Ovary (tissue), 10 donors: ENCODE measurements at places on chromosomes 4 and X.

DNA sequence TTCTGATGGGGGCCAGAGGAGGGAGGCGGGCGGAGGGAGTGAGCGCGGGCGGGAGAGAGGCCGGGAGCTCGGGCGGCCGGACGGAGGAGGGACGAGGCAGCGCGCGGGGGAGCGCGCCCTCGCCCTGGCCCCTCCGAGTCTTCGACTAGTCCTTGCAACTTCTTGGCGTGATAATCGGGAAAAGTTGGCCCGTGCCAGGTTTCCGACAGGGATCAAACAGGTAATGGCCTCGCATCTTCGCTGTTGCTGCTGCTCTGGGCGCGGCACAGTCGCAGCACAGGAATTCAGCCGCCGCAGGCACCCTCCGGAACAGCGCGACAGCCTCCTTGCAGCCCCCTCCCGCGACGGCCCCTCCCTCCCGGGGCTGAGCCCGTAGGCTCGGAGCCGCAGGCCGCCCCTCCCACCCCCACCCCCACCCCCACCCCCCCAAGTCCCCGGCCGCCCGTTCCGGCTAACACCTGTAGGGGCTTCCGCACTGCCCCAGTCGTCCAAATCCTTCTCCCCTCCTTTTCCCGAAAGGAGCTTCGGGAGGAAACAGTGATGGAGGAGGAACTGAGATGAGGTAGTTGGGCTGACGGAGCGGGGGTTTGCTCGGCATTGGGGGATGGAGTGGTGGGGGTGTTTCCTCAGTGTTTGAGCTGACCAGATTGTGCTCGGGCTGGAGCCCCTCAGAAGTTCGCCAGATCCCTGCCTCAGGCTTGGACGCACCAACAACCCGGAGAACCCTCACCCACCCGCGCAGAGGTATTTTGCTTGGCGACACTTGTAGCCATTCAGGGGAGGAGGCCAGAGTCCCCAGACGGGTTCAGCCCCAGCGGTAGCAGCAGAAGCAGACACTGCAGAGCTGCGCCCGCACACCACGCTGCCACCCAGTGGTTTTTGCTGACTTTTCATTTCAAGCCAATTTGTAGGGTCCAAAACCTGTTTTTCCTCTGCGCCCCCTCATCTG lies at the start of gene FGF13:
TSS of gene FGF13 (minus strand) at position 319 of the 949 bp plus-strand sequence. CDS start 714 bp downstream, outside the sequence.
- peak; percentile 25 for DNase-seq

- no peak for DNase-seq
Measured at GRCh38 chr4:41176340-41176739, 38.0 kb downstream of the APBB2 start.

- no peak for DNase-seq
Measured at GRCh38 chr4:179989975-179990374, 2253.2 kb upstream of the TENM3 start.

DNA sequence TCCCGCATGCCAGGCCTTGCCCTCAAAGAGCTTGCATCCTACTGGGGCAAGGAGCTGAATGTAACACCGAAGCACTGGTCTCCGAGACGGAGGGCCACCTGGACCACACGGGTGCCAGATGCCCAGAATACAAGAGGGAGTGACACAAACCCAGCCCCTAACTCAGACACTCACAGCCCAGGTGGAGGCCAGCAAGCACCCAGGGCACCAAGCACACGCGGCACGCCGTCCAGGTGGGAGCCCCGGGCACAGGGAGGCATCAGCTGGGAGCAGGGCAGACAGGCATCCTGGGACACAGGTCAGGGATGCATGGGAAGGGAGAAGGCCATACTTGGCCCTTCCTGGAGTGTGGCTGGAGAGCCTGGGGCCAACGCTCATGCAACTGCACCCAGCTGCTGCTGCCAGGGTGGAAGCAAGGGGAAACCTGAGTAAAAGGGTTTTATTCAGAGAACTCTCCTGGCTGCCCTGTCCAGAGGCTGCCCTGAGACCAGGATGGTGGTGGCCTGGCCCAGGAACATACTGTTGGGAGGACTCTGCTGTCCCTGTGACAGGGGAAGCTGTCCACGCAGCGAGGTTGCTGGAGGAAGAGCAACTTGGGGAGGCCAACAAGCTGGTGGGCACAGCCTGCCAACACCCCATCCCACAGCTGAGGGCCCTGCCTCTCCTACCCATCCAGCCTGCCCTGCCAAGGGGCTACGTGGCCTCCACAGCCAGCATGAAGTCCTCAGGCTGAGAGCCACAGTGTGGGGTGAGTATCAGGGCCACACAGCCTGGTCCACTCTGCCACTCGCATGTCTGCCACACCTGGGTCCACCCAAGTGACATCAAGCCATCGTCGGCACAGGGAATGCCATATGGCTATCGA lies 22.2 kb upstream of the PPP2R2C start:
- no peak for DNase-seq

- no peak for DNase-seq
Measured at GRCh38 chr4:151784706-151785105, 23.9 kb upstream of the GATB start.

- no peak for DNase-seq
Measured at GRCh38 chrX:67784712-67785111, 240.9 kb downstream of the AR start.

- no peak for DNase-seq
Measured at GRCh38 chr4:121199742-121200561, 35.8 kb upstream of the TNIP3 start.

- no peak for DNase-seq
Measured at GRCh38 chrX:40933132-40933705, 152.0 kb upstream of the USP9X start.

DNA sequence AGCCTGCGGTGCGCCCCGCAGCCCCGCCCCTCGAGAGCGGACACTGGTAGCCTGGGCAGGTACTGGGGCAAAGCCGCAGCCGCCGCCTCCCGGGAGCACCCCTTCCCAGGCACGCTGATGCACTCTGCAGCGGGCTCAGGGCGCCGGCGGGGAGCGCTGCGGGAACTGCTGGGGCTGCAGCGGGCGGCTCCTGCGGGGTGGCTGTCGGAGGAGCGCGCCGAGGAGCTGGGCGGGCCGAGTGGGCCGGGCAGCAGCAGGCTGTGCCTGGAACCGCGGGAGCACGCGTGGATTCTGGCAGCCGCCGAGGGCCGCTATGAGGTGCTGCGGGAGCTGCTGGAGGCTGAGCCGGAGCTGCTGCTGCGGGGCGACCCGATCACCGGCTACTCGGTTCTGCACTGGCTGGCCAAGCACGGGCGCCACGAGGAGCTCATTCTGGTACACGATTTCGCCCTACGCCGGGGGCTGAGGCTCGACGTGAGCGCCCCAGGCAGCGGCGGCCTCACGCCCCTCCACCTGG lies 401 bp downstream of the SOWAHD start:
- peak; percentile 51 for DNase-seq

GRCh38 chr4:2259541-2260343 lies 2.2 kb downstream of the MXD4 start:
- no peak for DNase-seq

- DNase-seq, result no peak
Measured at GRCh38 chr4:98659741-98660462, 1.5 kb upstream of the TSPAN5 start.

DNA sequence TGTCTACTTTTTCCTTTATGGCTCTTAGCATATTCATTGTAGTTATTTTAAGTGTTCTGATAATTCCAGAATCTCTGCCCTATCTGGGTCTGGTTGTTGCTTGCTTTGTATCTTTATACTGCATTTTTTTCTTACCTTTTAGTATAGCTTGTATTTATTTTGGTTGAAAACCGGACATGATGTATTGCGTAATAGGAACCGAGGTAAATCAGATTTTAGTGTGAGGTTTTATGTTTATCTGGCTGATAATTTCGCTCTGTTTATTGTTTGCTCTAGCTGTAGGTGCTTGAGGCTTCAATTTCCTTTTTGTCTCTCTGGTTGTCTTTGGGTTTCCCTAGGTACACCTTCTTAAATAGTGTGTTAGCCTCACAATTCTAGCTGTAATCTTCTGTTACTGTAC lies 263.8 kb upstream of the LCORL start:
- no peak for DNase-seq

GRCh38 chr4:158604369-158604768 lies 67.3 kb downstream of the C4orf46 start:
- DNase-seq, result no peak

GRCh38 chr4:154049457-154050181 lies 260.7 kb upstream of the SFRP2 start:
- no peak for DNase-seq

DNA sequence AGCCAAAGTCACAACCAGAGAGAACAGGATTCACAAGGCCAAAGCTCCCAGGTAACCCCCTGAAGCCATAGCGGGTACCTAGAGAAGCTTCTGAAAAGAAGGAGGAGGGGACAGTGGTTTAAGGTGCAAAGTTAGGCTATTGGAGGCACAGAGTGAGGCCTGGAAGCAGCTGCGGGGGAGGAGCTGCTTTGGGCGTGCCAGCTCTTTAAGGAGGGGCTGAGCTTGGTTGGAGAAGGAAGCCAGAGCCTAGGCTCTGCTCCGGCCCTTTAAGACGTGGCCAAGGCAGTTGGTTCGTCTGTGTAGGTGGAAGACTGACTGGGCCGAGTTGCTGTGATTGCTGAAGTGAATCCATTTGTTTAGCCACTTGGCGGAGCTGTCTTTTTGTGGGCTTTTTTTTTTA lies 1.5 kb downstream of the KLF8 start:
- DNase-seq, result peak; percentile 63

GRCh38 chr4:42278709-42279324 lies 118.5 kb upstream of the SHISA3 start:
- DNase-seq, result no peak

DNA sequence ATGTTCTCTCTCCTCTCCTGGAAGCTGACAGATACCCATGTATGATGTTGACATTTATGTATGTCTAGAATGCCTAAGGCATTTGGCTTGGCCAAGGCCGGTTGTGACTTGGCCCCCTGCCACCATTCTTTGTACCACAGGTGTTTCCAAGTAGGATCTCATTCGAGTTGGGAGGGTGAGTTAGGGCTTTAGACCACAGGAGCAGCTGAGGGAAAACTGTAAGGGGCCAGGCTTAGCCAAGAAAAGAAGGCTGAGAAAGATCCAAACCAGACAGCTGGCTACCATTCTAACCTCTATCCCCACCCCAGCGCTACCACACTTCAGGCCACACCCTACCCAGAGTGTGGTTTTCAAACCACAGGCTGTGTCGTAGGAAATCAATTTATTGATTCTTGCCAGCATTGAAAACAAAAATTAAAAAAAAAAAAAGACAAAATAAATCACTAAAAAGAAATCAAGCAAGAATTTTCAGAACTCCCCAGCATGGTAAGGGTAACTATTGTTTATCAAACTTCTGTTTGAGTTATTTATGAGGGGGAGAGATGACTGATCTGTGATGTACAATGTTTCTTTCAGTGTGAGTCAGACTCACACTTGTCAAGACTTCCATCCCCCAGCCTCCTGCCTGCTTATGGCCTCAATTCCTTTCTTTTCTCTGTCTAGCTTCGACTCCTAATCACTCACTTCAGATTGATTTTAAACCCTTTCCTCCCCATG lies 9.9 kb downstream of the TMSB4X start:
- no peak for DNase-seq

GRCh38 chr4:152935143-152935542 lies 980 bp upstream of the FHDC1 start:
- no peak for DNase-seq

DNA sequence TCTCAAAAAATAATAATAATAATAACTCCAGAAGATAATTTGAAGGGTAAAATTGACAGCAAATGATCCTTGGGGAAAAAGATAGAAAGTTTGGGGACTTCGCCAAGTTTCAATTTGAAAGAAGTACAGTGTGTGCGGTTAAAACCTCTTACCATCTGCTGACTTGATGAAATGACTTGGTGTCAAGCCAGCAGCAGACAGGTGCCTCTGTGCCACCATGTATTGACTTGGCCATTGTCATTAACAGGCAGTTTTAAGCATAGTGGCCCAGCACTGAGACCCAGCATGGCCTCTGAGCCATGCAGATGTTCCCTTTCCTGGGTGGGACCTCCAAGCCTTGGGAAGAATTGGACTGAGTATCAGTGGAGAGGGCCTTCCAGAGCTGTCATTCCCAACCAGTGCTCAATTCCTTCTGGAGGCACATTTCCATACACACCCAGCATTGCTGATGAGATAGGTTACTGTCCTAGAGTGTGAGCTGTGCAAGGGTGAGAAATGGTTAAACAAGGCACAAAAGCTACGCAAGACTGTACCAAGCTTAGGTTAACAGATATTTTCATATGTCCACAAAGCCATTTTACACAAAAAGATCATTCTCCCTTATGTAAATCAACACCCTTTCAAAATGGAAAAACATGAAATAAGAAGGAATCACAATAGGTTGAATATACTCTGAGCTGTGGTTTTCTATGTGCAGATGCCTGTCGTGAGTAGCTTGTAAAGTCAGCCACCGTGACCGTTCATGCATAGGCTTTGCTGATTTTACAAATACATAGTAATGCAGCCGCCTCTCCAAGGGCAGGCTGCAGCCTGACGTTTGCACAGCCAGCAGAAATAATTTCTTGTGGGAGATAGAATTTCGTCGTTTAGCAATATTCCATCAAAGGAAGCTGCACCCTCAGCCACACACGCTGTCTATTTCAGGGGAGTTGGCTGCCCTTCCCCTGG lies 59.4 kb upstream of the FBXW7 start:
- DNase-seq, result no peak

- no peak for DNase-seq
Measured at GRCh38 chr4:137421796-137422195, 110.5 kb downstream of the PCDH18 start.

GRCh38 chr4:125382995-125383394 lies 68.2 kb downstream of the FAT4 start:
- no peak for DNase-seq

DNA sequence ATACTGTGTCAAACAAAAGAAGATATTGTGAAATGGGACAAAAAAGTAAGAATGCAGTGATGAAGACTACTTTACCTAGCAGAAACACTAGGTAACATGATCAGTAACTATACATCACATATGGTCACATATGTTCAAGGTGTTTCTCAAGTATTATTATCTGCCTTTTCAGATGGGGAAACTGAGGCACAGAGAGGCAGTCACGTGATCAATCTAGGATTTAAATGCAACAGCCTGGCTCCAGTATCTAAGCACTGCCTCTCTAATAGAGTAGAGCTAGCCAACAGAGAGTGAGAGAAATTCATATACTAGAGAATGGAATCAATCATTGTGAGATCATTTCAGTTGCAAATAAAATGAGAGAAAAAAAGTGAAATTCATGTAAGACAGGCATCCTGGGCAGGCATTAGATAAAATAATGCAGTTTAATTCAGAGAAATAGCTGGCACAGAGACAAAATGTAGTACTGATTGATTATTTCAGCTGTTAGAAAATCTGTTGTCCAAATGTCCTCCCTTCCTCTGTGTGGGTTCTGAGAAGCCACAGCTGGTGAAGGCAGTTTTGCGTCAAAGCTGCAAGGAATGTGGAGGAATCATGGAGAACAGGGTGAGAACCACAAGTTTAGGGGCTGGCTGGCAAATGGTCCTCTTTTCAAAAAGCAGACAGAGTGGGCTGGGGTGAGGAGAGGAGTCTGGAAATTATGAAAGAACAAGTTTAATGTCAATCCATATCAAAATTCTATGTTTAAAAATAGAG lies 26.0 kb downstream of the SMIM43 start:
- DNase-seq, result peak; percentile 17

GRCh38 chr4:67735325-67735724 lies 18.9 kb downstream of the GNRHR start:
- DNase-seq, result no peak

- no peak for DNase-seq
Measured at GRCh38 chr4:137212601-137213000, 319.7 kb downstream of the PCDH18 start.
